ENCODE measurements at places on chromosomes 7 and 10.

DNA sequence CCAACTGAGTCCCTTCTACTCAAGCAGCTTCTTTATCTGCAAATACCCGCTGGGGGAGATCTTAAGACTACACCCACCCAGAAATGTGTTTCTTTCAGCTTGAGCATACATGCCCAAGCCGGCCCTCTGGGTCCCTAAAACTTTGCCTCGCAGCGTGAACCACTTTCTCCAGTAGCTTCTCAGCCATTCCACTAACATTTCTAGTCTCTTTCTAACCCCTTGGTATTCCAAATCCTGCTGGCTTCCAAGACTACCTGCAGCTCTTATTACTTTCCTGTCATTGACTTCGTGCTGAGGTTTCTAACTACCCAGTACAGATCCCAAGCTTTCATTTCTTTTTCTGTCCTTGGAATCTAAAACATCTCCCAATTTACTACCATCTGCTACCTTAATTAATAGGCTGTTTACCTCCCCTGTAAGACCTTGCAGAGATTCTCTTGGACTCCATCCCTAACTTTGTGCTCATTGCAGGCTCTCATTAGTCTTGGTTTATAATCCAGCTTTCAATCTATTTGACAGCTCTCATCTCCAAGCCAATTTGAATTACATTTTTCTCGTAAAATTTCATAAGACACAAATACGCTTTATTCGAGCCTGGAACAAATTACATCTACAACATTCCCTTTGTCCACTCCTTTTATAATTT, 153.6 kb downstream of the FGFR2 start:
- no peak for DNase-seq

DNA sequence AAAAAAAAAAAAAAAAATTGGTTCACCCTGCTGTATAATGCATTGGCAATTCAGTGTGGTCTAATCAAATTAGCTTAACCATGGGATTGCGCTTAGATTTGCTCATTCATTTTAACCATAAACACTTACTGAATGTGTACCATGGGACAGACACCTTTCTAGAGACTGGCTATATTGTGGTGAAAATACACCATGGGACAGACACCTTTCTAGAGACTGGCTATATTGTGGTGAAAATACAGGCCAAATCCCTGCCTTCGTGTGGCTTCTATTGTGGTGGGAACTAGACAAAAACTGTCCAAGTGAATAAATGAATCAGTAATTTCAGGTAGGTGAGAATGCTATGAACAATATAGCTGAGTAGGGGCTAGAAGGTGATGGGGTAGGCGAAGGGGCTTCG, 10.2 kb upstream of the REPIN1 start:
- DNase-seq = no peak

DNA sequence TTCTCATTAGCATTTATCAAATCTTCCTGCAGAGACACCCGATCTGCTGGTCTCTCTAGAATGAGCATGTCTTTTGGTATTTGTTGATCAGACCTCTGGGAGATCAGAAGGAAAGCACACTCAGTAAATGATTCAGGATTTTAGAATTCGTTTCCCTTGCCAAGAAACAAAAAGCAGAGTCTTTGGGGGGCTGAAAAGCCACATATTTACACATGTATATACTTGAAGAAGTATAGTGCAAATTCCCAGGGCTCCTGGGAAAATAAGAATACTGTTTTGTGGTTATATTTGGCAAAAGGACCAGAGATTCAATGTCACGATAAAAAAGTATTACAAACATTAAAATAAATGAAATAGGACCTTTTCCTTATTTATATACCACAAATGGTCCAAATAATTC, 100.2 kb downstream of the AGMO start:
- DNase-seq = no peak

GRCh38 chr10:17617031-17617911, at the start of gene HACD1:
Gene HACD1, minus strand, starts transcription at chr10:17617374. Its CDS starts 35 bp downstream, at chr10:17617339.
- peak; percentile 85 for DNase-seq

GRCh38 chr10:50636618-50637579, 13.1 kb upstream of the SGMS1 start:
- DNase-seq = no peak

- DNase-seq = no peak
Observed at GRCh38 chr7:88091988-88092675, 127.7 kb downstream of the SRI start.

GRCh38 chr10:133196936-133197758, 32.9 kb upstream of the UTF1 start:
- no peak for DNase-seq

- DNase-seq = no peak
Observed at GRCh38 chr10:59771162-59771807, 18.0 kb upstream of the MRLN start.

DNA sequence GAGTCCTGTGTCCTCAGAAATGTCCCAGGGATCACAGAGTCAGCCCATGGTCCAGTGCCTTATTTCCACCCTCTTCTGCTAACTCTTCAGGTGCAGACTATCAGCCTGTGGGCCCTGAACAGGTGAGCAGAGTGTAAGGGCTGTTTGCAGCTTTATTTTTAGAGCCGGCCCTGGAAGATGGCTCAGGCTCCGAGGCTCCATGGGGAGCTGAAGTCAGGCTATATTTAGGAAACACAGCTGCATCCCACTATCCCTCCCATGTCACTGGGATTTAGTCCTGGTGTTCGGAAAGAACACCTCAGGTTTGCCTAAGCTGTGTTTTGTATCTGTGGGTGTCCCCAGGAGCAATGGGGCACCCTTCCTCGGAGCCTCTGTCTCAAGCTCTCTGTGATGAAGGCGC, 126.9 kb downstream of the RPS24 start:
- no peak for DNase-seq

DNA sequence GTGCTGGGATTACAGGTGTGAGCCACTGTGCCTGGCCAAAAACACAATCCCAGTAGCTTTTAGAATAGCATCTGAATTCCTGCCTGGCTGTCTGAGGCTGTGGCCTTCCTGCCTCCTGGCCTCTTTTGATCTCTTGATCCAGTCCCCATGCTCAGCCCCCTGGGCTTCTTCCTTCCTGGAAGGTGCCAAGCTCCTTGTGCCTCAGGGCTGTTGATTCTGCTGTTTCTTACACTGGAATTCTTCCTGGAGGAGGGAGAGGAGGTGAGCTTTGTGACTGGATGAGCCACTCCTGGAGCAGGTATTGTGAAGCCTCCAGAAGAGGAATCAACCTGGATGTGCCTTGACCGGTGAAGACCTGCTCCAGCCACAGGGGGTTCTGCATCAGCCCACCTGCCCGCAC, 17.3 kb upstream of the MKI67 start:
- DNase-seq = no peak

- no peak for DNase-seq
Observed at GRCh38 chr10:60555700-60556099, 166.0 kb upstream of the ANK3 start.

All from ecto neural progenitor cell (in vitro differentiated cells).